ENCODE measurements at places on chromosomes 5 and 9. TPM values are rescaled to one million over a fixed set of nuclear protein-coding genes. Genes with fewer than 3 reads are reported as not detected.

GRCh38 chr5:132065351-132065937 lies 5.0 kb downstream of the IL3 start:
- no peaks in the 10 kb centered on the region for H3K4me1 ChIP-seq
- H3K27me3 ChIP-seq, result no peaks in the 10 kb centered on the region
- no peak overlapping the region for H3K27ac ChIP-seq

Gene SPAAR
- 5.7 TPM for total RNA-seq

- H3K4me1 ChIP-seq, result peaks cover 55% of the 10 kb centered on the region
- H3K27me3 ChIP-seq, result no peaks in the 10 kb centered on the region
- no peak overlapping the region for H3K4me3 ChIP-seq
- H3K36me3 ChIP-seq, result no peaks in the 10 kb centered on the region
- DNase-seq, result no peak
- H3K27ac ChIP-seq, result peak overlapping the region; percentile 28
Measured at GRCh38 chr5:171953860-171954701, 52.4 kb downstream of the FBXW11 start.

Gene COL23A1
- 1.5 TPM for total RNA-seq

Data from esophagus muscularis mucosa (tissue), 4 donors.